ENCODE measurements at places on chromosomes 4 and X.

DNA sequence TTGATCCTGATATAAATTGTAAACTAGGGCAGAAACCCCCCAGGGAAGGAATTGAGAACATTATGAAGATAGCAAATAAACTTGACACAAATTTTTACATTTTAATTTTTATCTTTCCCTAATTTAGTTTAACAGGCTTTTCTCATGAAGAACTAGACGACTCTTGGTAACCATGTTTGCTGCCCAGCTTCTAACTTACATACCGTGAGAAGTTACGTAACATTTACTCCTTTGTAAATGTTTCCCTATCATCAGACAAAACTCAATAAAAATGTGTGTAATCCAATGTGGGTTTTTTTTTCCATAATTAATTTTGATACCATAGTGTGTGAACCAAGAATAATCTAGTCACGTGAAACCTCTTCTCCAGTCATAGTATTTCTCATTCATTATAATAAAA is 34.4 kb downstream of the OFD1 start:
- no peak for DNase-seq

DNA sequence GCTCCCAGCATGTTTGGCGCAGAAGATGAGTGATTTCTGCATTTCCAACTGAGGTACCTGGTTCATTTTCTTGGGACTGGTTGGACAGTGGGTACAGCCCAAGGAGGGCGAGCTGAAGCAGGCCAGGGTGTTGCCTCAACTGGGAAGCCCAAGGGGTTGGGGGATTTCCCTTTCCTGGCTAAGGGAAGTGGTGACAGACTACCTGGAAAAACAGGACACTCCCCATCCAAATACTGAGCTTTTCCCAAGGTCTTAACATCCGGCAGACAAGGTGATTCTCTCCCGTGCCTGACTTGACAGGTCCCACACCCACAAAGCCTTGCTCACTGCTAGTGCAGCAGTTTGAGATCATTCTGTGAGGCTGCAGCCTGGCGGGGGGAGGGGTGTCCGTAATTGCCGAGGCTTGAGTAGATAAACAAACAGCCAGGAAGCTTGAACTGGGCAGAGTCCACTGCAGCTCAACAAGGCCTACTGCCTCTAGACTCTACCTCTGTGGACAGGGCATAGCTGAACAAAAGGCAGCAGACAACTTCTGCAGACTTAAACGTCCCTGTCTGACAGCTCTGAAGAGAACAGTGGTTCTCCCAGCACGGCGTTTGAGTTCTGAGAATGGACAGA is 307.7 kb upstream of the ARSJ start:
- no peak for DNase-seq

DNA sequence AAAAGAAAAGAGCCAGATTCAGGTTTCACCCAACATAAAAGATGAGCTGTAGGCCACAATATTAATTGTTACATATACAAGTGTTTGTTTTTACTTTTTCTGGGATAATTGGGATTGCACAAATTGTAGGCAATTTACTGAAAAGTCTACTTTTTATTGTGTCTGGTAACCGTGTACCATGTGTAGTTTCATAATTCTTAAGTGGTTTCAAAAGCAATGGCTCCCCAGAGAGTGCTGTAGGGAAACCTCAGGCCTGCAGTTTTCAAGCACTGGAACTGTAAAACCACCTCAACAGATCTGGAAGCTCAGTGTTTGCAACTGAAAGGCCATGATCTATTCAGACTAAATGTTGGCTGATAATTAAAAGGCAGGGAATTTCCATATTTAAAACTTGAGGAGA is 53.9 kb upstream of the MMAA start:
- no peak for DNase-seq

DNA sequence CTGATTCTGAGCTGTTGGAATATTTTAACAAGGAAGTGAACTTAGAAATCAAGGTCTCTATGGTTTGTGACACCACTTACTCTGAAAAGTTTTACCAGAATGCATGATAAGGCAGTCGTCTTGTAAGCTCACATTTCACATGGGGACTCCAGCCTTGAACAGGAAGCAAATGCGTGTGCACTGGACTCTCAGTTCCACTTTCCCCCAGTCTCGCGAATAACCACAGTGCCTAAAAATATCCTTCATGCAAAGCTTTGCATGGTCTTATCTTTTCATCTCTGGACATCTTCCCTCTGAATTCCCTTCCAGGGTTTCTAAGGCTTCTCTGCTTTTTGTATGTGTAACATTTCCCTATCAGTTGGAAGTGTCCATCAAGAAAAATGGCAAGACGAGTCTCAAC is 581.8 kb downstream of the NLGN4X start:
- DNase-seq = peak; percentile 7

All from muscle of arm (tissue), 14 donors.